ENCODE measurements at places on chromosomes 6 and 20.
A peak's percentile ranks its signal among the peaks of the same experiment; 100 is the strongest.

- DNase-seq: no peak
These were observed 228.0 kb downstream of the ZNF217 start for GRCh38 chr20:53365539-53366075.

GRCh38 chr20:63950701-63951397 lies 5.4 kb downstream of the UCKL1 start:
- DNase-seq: no peak

GRCh38 chr6:17945111-17945510 lies 42.3 kb downstream of the KIF13A start:
- DNase-seq: no peak

- no peak for DNase-seq
These were observed 4.3 kb downstream of the SLC35D3 start for GRCh38 chr6:136926383-136926782.

GRCh38 chr20:44111712-44112335 lies 75.2 kb downstream of the JPH2 start:
- peak; percentile 28 for DNase-seq

DNA sequence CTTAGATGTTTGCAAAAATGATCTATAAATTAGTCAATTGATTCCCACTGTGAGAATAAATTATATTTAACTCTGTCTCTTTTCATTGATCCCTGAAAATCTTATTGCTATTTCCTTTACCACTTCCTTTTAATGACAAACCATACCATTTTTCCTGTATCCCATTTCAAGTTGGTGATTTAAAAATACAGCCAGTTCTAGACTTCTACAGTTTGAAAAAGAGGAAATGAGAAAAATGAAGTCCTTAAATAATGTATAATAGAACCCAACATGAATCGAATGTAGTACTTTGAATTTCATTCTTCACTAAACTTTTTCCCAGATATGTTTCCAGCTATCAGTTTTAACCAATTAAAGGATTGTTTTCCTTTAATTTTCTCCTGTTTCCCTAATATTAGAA lies 29.5 kb upstream of the SDHAF4 start:
- DNase-seq: no peak

DNA sequence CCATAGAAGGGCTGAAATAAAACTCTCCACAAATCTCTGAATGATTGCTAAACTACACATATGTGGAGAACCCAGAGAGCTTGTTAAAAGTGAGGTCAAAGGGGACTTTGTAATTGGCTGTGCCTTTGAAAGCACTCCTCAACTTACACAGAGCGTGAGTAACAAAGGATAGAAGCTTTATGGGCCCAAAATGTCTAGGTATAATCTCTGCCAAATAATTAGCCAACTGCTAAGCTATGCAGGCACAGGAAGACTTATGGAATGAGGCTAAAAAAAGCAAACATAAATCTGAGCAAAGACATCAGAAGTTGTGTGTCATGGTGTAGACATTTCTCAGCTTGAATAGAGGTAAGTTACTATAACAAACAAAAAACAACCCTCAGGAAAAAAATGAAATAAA lies 23.3 kb upstream of the UST start:
- DNase-seq: peak; percentile 63

DNA sequence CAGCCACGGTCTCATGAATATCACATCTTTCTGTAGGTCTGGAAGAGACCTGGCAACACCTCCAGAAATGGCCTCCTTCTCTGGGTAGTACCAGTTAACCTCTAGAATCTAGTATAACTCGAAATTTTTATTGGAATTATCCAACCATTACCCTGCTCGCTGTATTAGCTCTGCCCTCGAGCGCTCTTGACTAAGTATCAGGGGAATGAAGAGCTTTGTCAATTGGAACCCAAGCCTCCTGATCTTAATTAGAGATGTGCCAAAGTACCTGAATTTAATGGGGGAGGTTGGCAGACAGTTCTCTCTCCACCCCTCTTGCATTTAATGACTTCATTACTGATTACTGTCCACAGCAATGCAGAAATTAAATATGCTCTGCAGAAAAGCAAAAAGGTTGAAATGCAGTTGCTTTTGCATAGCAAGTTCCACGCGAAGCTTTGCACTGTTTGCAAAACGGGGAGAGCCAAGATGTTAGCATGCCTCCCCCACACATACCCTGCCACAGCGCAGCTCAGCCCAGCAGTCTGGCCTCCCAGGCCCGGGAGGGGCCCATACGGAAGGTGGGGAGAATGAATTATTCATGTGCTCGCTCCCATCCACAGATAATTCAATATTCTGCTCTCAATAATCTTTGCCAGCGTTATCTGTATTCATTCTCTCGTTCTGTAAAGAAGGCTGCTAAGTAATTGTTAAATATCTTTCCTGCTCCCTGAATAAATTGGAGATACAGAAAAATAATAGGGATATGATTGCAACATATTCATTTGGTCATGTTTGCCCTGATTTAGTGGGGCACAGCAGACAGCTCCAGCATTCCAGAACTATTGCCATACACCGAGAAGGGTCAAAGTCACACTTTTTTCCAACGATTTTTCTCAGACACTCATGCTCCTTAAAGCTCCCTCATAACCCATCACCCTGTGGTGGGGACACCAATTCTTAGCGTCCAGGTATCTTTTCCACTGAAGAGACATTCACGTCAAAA lies 305.8 kb downstream of the CDH26 start:
- DNase-seq: no peak

All from NCI-H226 (cell line).